ENCODE measurements at places on chromosomes 4 and X. TPM values are rescaled to one million over a fixed set of nuclear protein-coding genes. Genes with fewer than 3 reads are reported as not detected.

GRCh38 chr4:45363931-45364330, 637.6 kb upstream of the GNPDA2 start:
- no peak overlapping the region for H3K27ac ChIP-seq
- no peaks in the 10 kb centered on the region for H3K4me1 ChIP-seq
- no peaks in the 10 kb centered on the region for H3K36me3 ChIP-seq
- no peaks in the 10 kb centered on the region for H3K27me3 ChIP-seq

RTL9 gene
- 3.6 TPM for total RNA-seq

DNA sequence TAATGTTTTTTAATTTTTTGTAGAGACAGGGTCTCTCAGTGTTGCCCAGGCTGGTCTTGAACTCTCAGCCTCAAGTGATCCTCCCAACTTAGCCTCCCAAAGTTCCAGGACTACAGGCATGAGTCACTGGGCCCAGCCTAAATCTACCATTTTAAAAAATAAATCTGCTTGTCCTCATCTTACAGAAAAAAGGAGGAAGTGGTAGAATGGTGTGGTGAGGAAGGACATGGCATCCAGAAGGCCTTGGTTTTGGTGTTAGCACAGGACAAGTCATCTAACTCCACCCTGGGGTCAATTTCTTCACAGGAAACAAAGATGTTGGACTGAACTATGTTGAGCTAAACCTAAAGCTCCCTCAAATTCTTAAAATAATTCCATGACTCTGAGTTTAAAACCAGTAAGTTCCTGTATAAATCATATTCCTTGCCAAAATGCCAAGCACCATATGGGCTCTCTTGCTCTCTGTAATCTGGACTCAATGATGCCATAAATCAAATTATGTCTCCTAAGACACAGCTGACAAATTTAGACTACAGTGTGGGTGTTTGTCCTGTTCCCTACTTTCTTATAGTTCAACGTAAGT, 253.9 kb upstream of the NOCT start:
- no peaks in the 10 kb centered on the region for H3K4me1 ChIP-seq
- no peak overlapping the region for H3K4me3 ChIP-seq
- H3K27me3 ChIP-seq = no peaks in the 10 kb centered on the region
- no peak overlapping the region for H3K27ac ChIP-seq
- H3K36me3 ChIP-seq = no peaks in the 10 kb centered on the region
- no peak for DNase-seq

DNA sequence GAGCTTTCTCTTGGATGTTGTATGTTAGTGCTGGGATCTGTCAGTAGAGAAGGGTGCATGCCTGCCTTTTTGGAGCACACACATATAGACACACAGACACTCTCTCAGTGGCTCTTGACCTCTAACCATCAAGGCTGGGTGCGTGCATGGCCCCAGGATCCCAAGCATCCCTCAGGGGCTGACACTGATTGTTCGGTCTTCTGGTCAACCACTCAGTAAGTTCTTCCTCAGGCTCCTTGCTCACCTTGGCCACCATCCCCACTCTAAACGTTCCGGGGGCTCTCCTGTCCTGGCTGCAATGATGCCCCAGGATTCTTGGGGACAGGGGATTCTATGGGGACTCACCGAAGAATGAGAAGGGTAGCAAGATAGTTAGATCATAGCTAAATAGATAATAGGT, 179.6 kb downstream of the SHOX start:
- no peaks in the 10 kb centered on the region for H3K27me3 ChIP-seq
- H3K36me3 ChIP-seq = no peaks in the 10 kb centered on the region
- no peak for DNase-seq
- no peak overlapping the region for H3K27ac ChIP-seq
- H3K4me3 ChIP-seq = no peak overlapping the region

CYTL1 gene
- total RNA-seq = 1.1 TPM

TMEM156 gene
- total RNA-seq = 0.22 TPM

GRCh38 chr4:38184404-38184803, 224.2 kb downstream of the PTTG2 start:
- H3K4me1 ChIP-seq = no peaks in the 10 kb centered on the region
- no peaks in the 10 kb centered on the region for H3K36me3 ChIP-seq
- no peak overlapping the region for H3K27ac ChIP-seq
- no peak for DNase-seq
- H3K27me3 ChIP-seq = no peaks in the 10 kb centered on the region

- H3K27ac ChIP-seq = no peak overlapping the region
- H3K4me3 ChIP-seq = no peak overlapping the region
- no peaks in the 10 kb centered on the region for H3K36me3 ChIP-seq
- no peak for DNase-seq
- no peaks in the 10 kb centered on the region for H3K4me1 ChIP-seq
Measured at GRCh38 chrX:7190157-7190556, 42.2 kb upstream of the PUDP start.

JAKMIP1 gene
- 1.00 TPM for total RNA-seq

GRCh38 chr4:159425737-159426305, 322.9 kb downstream of the RAPGEF2 start:
- H3K27me3 ChIP-seq = no peaks in the 10 kb centered on the region
- no peaks in the 10 kb centered on the region for H3K4me1 ChIP-seq
- no peaks in the 10 kb centered on the region for H3K36me3 ChIP-seq
- no peak overlapping the region for H3K4me3 ChIP-seq
- no peak for DNase-seq
